Type B pancreatic cell (in vitro differentiated cells): ENCODE measurements at places on chromosomes 3 and 15.

GRCh38 chr3:42804831-42805132, 492 bp upstream of the HIGD1A start:
- DNase-seq = no peak

DNA sequence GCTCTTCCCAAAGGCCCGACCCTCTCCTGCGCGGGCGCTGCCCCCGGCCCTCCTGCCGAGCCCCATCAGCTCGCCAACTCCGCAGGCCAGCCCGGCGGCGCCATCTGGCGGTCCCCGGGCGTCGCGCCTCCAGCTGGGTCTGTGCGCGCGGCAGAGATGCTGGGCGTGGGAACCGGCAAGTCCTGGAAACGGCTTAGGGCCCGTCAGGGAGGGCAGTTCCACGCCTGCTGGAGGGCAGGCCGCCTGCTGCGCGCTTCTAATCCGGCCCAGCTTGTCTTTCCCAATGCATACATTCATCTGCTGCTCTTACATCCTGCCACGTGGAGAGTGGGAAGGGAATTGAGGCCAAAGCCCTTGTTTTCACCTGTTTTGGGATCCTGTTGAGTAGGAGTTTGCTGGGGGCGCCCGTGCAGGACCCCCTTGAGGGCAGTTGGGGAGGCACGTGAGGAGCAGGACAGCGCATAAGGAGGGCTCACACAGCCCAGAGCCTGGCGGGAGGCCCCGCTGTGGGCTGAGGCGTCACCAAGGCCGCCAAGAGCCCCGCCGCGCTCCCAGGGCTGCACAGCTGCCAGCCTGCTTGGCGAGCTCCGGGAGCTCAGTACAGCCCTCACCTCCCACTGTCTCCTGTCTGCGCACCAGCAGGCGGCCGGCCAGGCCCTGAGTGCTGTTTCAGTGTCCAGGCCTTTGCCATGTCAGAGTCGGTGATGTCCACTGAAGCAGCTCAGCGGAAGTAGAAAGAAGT, 165.6 kb downstream of the NSMCE3 start:
- peak; percentile 88 for DNase-seq

GRCh38 chr15:31372635-31373091, 46.0 kb downstream of the KLF13 start:
- DNase-seq = no peak

- DNase-seq = no peak
Observed at GRCh38 chr15:99250001-99250400, 620 bp upstream of the TTC23 start.

DNA sequence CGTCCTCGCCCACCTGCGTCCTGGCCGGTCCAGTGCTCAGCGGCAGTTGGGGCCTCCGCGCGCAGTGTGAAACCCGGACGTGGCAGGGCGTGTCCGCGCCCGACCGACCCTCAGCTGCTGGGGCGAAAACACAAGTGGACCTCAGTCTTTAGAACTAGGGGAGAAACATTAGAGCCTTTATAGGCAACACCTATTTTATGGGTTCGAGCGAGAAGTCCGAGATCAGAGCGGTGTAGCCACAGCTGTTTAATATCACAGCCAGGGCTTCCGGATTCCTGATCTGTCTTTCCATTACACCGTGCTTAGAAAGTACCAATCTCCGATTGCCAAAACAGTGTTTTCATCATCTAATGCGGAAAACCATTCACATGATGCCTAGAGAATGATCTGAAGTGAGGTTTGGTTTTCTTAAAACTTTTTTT, 506 bp downstream of the RAD51 start:
- DNase-seq = no peak
